ENCODE measurements at places on chromosomes 11 and 22. TPM values are rescaled to one million over a fixed set of nuclear protein-coding genes. Genes with fewer than 3 reads are reported as not detected.

Gene BAIAP2L2
- 0.56 TPM for total RNA-seq

Gene LTO1
- 17.8 TPM for total RNA-seq

Gene NF2
- total RNA-seq, result 14.1 TPM

Gene IGLL1
- total RNA-seq, result not detected
